ENCODE measurements at places on chromosomes 2 and 18.

DNA sequence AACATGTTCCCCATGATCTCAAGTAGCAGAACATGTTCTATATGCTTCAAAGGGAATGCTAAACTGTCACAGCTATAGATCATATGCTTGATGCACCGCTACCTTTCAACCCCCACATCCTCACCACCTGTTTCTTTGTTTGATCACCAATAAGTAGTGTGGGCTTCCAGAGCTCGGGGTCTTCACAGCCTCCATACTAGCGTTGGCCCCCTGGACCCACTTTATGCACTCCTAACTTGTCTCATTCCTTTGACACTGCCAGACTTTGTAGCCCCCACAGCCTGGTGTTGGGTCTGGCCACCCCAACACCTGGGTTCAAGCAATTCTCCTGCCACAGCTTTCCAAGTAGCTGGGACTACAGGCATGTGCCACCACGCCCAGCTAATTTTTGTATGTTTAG, 11.6 kb upstream of the RBM44 start:
- DNase-seq = no peak

GRCh38 chr2:176599796-176600485, 330.7 kb downstream of the MTX2 start:
- no peak for DNase-seq

DNA sequence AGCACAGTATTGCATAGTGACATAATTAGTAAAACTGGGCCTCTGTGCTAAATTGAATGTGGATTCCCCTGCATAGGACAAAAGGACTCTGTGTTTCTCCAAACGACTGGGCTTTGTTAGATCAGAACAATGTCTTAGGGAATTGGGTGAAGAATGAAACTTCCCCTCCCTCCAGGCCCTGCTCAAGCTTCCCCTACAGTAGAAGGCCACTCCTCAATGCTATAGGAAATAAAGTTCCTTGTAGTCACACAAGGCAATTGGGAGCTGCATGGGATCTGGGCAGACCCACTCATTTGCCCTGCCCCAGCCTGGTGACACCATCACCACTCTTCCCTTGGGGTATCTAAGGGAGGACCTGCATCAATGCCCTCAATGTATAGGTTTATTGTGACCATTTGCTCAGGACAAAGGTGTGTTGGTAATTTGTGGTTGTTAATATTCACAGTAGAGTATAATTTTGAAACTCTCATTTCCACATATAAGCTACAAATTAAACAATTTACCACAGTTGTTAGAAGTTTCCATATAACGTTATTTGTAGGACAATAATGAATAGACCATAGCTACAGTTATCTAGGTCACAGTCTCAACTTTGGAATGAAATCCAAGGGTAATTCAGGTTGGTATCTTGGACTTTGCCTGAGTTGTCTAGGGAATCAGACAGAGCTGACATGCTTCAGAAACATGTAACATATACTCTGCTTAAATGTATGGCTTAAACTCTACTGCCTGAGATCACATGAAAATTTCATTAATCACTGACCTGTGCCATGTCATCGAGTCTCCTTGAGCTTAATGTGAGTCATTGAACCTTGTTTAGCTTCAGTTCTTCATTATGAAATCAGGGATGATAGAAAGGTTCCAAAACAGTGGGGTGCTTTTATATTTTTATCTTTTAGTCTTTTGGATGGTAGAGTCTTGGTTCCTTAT, 64.8 kb upstream of the DARS1 start:
- no peak for DNase-seq

GRCh38 chr2:142536966-142537365, 340.5 kb upstream of the KYNU start:
- DNase-seq = no peak

GRCh38 chr2:150586858-150587257, 99.4 kb upstream of the RND3 start:
- no peak for DNase-seq

DNA sequence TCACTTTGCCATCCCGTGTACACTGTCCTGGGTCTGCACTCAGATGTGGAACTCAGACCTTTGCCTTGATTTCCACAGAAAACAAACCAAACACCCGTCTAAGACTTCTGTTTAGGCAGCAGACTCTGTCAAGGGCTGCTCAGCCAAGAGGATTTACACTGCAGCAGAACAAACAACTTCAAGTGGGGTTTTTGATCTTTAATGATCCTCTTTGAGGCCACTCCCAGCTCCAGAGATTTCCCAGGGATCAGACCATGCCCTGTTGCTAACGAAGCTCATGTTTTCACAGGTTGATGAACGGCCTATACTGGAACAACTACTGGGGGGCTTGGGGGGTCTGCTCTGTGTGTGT, 52.5 kb upstream of the LGALSL start:
- DNase-seq = no peak

DNA sequence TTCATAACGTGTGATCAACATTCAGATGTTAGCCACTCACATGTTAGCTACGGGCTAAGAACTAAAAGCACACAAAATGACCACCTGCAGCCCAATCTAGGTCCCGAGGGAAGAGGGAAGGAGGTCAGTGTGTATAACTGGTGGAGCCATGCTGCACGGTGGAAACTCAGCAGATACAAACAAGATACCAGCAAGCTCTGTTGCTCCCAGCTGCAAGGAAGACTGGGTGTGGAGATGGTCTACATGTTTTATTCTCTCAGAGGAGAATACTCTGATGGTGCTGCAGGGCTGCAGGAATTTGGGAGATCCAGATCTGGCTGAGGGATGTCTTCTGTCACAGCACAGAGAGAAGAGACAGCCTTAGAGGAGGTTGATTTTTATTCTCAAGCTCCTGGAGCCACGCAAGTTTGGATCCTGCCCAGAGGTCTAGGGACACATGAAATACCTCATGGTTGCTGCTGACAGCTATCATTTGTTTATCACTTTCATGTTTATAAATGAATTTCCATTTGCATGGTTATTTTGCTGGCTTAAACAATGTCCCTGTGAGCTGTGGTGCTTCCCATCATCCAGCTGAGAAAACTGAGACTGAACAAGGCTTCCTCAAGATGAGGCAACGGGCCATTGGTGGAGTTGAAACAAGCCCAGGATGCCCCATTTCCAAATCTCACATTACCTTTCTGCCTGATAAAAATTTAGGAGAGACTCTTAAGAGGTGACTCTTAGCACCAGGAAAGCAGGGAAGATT, 30.9 kb downstream of the RNF144A start:
- DNase-seq = no peak

- DNase-seq = no peak
These were observed 55.9 kb downstream of the SDC1 start for GRCh38 chr2:20168727-20169696.

DNA sequence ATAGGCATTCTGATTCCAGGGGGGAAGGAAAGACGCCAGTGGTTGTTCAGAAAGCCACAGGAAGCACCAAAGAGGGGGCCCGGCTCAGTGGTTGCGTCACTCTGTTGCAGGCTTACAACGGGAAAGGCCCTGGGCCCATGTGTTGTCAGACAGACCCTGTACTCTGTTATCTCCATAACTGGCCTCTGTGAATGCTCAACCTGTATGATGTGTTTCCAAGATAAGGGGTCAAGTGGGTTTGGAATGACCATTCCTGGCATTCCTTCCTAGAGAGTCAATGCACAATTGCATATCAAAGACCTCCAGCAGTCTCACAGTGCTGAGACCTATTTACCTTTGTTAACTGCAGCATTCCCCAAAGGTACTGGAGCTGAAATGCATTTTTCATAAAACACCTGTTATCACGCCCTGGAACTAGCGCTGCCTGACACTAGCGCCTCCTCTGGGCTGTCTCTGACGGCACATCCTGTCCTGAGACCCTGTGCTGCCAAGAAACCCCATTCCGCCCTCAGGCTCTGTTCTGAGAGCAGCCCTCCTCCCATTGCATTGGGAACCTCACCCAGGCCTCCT, 13.2 kb upstream of the LRRFIP1 start:
- no peak for DNase-seq

GRCh38 chr18:46591783-46592391, 65.1 kb downstream of the LOXHD1 start:
- DNase-seq = no peak

DNA sequence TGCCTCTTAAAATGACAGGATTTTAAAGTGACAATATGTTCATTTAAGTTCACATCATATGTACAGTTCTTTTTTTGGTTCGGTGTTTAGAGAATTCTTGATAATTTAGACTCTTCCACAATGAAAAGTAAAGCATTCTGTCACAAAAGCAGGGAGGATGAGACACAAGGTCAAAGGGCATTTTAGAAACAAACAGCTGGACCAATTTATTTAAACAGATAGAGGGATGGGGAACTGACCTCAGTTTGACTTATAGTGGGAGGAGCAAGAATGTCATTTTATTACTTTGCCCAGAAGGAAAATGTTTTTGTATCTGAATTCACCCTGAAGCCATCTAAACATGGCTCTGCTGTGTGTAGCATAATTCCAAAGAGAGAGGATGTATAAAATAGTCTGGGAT, 128.5 kb downstream of the MEIS1 start:
- no peak for DNase-seq

DNA sequence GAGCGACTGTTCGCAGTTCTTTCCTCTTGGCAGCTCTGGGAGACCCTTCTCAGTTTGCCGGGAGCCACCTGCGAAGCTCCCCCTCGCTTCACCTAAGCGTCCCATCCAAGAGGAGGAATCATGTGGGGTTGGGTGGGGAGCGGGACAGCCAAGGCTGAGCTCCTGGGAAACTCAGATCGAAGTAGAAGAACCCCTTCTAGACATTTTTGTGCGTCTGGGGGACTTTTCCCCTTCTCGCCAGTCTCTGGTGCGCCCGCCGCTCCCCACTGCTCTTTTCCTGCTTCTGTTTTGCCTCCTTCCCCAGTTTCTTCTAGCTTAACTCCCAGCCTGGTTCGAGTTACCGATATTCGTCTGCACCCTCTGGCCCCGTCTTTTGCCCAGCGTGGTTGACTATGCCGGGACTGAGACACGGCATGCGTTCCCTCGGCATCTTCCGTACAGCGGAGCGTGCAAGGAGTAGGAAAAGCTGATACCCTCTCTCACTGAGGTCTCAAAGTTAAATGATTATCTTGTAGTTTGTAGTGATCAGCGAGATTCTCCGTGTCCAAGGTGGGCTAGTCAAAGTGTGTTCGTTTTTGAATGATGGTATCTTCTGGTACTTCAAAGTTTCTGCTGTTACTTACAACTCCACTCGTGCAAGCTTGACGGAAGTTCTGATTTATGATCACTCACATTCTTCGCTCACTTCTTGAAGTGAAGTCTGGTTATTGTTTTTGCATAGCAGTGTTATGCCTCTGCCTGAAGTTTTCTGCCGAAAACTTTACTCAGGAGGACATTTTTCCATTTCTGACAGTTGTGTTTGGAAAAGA, 664 bp downstream of the CAMKMT start:
- no peak for DNase-seq
